ENCODE measurements at places on chromosomes 1 and 21.

DNA sequence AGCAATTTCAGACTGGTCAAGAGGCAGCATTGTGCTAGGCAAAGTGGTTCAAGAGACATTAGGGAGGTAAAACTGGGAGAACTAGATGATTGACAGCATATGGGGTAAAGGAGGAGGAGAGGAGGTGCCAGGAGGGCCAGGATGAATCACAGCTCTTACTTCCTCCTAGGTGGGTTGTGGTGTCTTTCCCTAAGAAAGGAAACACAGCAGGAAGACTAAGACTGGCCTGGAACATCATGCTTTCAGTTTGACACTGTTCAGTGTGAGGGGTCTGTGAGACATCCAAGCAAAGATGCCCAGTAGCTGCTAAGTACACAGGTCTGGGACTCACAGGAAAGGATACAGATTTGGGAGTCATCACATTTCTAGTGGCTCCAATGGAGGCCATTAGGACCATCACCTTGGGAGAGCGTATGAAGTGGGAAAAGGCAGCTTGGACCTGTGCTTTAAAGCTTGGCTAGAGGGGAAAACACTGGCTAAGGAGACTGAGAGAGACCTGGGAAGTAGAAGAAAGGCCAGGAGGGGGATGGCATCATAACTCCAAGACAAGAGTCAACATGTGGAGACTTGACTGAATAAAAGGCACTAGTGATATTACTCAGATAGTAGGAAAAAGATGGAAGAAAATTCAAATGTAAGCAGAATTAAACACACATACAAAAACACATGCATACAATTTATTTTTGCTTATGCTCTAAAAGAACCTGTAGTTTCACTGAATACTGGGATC is 17.3 kb downstream of the CD58 start:
- no peak for DNase-seq

GRCh38 chr1:89877756-89878155 is 56.9 kb downstream of the LRRC8D start:
- DNase-seq, result no peak

- no peak for DNase-seq
These were observed 109.8 kb downstream of the CACHD1 start for GRCh38 chr1:64579767-64580166.

- DNase-seq, result no peak
These were observed 68.8 kb downstream of the JMJD4 start for GRCh38 chr1:227666286-227666685.

GRCh38 chr1:24970399-24970753 is 40.3 kb upstream of the RUNX3 start:
- DNase-seq, result no peak

DNA sequence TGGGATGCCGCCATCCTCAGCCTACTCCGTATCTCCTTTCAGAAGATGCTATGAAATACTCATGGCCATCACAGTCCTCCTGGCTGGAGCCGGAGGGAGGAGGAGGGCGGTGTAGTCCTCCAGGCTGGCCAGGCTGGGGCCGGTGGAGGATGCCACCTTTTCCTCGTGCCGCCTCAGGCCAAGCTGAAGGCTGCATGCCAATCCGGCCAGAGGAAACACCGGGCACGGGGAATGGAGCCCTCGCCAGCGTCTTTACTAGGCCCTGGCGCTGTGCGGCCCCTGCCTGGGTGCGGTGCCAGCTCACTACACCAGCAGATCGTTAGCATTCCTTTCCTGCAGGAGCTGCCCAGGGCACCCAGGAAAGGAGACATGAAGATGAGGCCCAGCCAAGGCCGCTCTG is 70.1 kb downstream of the CASZ1 start:
- DNase-seq, result no peak

DNA sequence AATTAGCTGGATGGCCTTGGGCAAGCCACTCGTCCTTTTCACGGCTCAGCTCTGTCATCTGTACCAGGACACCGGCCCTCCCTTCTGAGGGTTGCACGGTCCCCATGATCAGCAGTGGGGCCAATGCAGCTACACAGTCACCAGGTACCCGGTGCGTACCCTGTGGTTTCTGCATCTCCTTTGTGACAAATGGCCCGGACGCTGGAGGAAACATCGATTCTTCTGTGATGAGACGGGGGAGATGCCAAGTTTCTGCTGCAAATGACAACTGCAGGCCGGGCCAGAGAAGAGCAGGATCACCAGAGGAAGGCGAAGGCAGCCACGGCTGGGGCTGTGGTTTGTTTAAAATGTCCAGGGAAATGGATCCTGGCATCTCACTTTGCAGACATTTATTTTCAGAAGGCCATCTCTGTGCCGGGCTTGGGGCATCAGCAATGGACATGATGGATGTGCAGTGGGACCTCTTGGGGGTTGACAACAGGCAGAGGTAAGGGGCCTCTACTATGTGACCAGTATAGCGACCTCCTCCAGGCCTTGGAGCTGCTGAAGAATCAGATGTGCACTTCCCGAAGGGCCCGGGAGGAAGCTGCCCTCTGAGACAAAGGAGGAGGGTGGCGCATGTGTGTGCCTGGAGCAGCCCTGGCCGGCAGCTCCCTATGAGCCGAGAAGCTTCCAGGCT is 221.9 kb upstream of the C1orf174 start:
- DNase-seq, result no peak

- no peak for DNase-seq
These were observed 31.9 kb downstream of the OTUD7B start for GRCh38 chr1:149978547-149979023.

- DNase-seq, result no peak
These were observed 18.7 kb downstream of the C1orf198 start for GRCh38 chr1:230849451-230850224.

GRCh38 chr1:7497107-7497637 is 273.9 kb upstream of the VAMP3 start:
- DNase-seq, result no peak

GRCh38 chr21:27366646-27367235 is 399.9 kb upstream of the ADAMTS5 start:
- DNase-seq, result no peak

DNA sequence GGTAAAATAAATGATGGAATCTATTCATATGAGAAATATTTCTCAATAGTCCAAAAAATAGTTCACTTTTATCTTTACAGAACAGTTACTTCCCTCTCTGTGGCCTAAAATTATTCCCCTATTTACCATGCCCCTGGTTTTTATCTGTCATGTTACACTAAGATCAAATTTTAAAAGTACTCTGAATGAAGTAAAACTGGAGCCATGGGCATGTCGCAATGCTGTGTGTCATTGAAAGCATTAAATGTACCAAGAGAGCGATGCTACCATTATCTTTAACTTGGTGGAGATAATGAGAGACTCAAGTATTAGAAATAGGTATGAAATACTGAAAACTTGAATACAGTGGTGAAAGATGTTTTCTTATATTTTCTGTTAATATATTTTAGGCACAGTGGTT is 146.2 kb downstream of the KCNT2 start:
- no peak for DNase-seq

- DNase-seq, result no peak
These were observed 3.6 kb downstream of the FAM20B start for GRCh38 chr1:179029321-179029759.
